NCI-H524 treated with DMSO at 0.1 percent for 48 hours (cell line): ENCODE measurements at places on chromosomes 11 and 22.
A peak's percentile ranks its signal among the peaks of the same experiment; 100 is the strongest.

DNA sequence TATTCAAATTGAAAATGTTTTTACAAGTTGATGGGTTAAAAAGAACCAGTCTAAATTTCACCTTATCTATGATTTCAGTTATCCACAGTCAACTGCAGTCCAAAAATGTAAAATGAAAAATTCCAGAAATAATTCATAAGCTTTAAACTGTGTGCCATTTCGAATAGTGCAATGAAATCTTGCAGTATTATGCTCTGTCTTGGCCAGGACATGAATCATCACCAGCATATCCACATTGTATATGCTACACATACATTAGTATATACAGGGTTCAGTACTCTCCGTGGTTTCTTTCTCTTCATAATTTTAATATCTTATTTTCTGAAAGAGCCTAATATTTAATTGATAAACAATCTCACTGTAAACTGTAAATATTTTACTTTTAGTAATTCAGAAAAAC, 45.9 kb downstream of the ARHGAP32 start:
- no peak for DNase-seq

DNA sequence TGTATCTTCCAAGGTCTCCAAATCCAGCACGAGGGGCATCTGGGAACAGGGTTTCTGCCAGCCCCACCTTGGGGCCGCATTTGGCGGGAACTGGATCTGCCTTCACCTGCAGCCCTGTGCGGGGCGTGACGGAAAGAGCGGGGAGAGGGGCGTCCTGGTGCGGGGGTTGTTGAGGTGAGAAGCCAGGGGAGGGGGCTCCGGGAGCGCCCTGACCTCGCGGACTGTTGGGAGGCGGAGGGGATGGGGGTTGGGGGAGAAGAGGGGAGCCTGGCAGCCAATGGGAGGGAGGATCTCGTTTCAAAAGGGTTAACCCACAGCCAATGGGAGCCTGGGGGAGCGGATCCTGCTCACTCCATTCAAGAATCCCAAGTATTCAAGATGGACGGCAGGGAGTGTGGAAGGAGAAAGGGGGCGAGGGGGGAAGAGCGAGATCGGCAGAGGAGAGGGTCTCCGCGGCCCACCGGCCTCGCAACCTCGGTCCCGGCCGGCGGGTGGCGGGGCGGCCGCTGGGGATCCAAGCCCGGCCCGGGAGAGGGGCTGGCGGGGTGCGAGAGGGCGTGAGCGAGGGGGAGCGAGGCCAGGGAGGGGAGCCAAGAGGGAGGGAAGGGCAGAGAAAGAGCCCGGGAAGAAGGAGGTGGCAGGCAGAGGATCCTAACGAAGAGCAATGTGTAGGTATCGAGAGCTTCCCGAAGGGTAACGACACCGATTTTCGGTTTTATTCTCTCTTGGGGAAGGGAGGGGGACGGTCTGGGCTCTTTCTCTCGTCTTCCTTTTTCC, 11.5 kb downstream of the YPEL4 start:
- peak; percentile 79 for DNase-seq

GRCh38 chr11:62559204-62559603, 12.6 kb upstream of the AHNAK start:
- no peak for DNase-seq

DNA sequence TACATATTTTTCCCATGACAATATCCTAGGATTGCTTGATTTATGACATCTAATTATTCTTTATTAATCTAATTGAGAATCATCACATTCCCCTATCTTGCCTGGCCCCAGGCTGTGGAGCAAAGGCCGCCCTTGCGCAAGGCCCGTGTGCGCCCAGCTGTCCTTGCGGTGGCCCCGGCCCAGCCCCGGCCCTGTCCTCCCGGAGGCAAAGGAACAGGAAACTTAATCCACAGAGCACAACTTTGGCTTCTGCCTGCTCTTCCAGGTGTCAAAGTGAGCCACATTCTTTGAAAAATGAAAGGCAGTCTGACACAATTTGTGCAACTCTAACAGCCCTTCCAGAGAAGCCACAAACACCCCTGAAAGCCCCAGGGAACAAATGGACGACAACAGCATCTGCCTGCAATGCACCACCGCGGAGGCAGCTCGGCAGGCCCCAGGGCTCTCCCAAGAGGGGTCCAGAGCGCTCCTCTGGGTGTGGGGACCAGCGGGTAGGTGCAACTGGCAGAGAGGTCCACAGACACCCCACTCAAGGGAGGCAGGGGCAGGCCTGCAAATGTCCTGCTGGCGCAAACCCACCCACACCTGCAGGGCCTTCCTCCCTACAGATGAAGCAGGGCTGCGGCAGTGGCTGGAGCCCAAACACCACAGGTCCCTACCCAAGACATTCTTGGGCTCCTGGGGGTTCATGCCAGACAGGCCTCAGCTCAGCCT, 30.3 kb downstream of the GNB1L start:
- no peak for DNase-seq

- DNase-seq = no peak
Measured at GRCh38 chr22:38839686-38840085, 4.1 kb downstream of the NPTXR start.

GRCh38 chr11:7642747-7643146, 30.6 kb downstream of the CYB5R2 start:
- no peak for DNase-seq

- no peak for DNase-seq
Measured at GRCh38 chr11:62747475-62748160, 6.3 kb downstream of the ZBTB3 start.

DNA sequence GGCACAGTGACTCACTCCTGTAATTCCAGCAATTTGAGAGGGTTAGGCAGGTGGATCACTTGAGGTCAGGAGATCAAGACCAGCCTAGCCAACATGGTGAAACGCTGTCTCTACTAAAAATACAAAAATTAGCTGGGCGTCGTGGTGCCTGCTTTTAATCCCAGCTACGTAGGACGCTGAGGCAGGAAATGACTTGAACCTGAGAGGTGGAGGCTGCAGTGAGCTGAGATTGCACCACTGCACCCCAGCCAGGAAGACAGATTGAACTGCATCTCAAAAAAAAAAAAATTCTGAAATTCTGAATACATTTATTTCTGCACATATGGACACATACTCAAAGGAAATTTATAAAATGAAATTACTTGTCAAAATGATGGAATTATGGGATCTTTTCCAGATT, 103.2 kb downstream of the GRIA4 start:
- no peak for DNase-seq

- no peak for DNase-seq
Measured at GRCh38 chr22:28817919-28818859, 17.8 kb upstream of the XBP1 start.

- no peak for DNase-seq
Measured at GRCh38 chr22:28874811-28875320, 8.5 kb upstream of the ZNRF3 start.

GRCh38 chr22:48310289-48310688, 1517.4 kb downstream of the BRD1 start:
- no peak for DNase-seq

DNA sequence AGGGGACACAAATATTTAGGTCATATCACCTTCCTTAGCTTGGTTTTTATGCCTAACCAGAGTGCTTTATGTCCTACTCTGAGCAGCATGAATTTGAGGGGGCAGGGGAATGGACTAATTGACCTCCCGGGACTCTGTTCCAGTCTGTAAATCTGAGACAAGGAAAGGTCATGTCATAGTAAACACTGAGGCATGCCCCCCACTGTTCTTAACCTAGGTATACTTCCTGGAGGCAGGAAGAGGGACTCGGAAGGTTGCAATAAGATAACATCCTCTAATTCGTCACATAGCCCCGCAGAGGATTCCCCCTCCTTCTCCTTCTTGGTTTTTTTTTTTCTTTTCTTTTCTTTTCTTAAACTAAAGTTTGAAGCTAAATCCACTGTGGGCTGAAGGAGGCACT, 540.3 kb upstream of the CADM1 start:
- DNase-seq = no peak

DNA sequence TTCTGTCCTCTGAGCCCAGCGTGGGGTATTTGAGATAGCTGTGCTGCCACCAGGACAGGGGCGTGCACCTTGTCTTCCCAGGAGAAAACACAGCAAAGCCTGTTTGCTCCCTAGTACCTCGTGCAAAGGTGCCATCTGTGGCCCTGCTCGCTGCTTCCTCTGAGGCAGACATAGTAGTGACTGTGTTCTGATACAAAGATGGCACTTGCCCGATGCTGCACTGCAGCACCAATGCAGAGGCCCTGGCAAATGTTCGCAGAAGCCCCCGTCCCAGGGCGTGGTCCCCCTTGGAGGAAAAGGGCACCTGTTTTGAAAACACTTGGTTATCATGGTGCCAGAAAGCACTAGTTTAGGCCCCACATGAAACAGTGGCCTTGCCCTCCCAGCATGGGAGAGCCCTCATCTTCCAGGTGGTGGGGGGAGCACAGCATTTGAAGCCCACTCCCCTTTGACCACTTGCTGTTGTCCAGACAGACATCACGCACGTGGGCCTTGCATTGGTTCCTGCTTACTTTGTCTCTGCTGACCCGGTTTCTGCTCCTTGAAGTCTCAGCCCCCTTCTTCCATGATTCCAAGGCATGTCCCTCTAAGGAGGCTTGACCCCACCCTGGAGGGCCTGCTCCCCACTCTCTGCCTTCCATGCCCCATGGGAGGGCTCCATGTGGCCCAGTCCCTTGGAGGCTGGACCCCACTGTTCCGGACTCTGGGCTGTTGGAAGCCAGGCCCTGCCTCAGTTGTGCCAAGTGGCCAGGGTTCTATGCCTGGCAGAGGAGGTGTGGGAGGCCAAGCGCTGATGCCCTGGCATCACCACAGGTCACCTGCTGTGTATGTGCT, 109.4 kb downstream of the KCNQ1OT1 start:
- DNase-seq = no peak

DNA sequence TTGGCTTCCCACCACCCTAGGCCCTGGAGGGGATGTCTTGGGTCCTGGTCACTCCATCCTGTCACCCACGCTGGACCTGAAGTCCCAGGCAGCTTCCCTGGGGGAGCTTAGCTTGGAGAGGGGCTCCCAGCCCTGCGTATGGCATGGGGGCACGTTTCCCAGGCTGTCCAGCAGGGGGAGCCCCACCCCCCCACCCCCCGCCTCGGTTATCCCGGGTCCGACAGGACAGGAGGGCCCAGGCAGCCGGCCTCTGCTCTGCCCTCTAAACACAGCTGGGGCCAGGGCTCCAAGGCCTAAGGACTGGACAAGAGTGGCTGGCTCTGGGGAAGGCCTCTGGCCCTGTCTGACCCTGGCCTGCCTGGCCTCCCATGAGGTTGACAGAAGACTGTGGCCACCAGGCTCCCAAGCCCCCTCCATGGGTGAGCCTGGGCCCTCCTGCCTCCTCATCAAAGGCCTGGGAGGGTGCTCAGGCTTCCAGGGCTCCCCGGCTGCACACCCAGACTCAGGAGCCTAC, 104.8 kb downstream of the NECTIN1 start:
- no peak for DNase-seq

DNA sequence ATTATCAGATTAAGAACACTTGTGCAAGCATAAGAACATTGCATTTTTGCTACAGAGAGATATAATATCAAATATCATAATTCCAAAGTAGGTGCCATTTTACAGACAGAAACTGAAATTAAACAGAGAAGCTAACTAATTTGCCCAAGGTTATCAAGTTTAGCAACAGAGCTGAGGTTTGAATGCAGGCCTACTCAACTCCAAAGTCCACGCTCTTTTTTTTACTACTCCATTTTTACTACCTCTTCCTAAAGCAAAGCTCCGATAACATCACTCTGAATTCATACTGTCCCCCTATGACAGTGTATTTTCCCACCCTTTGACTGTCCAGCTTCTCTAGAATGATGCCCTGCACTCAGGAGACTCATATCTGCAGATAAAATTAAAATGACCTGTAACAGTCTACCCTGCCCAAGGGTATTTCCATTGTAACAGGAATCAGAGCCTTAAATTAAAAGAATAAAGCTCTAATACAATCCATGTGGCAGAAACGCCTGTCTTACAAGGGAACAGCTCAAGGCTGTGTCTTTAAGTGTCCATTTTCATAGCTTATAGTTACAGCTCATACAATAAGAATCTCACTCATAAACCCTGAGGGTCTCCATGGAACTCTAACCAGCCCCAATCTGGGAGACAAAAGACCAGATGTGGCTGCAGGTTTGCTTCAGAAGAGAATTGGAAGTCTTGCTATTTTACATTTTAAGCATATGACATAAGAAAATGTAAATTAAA, 36.8 kb downstream of the ALG9 start:
- no peak for DNase-seq

DNA sequence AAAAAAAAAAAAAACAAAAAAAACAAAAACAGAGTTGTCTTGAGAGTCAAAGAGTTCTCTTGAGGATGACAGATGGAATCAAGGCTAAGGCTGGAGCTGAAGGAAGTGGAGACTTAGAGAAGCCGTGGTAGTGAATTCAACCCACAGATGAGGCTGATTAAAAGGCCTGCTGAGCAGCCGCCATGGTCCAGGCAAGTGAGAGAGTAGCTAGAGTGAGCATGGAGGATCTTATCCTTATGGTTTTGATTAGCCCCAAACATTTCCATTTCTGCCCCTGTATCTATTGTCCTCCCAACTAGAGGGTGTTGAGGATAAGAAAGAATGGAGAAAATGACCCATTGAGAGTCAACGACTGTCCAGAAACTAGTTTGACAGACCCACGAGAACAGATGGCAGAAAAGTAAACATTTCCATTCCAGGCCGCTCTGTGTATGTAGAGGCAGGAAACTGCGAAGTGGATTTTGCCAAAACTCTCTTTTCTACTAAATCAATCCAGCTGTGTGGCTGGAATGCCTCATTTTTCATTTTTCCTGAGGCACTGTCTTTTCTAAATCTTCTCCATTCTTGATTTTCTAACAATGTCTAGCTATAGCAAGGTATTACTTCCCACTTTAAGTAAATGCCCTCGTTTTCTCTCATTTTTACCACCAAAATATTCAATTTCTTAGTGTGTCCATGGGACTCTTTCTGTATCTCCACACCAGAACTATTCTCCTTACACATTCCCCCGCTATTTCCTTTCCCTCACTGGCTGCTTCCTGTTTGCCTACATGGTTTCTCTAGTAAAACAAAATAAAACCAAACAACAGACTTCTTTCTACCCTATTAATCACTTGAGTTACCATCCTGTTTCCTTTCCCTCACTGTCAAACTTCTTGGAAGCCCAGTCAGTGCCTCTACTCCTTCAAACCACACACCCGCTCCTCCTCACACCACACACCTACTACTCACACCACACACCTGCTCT, 5.4 kb upstream of the MMP8 start:
- no peak for DNase-seq

GRCh38 chr22:37740455-37741311, 43.8 kb downstream of the TRIOBP start:
- DNase-seq = no peak

GRCh38 chr11:131217313-131218310, 152.8 kb upstream of the NTM start:
- DNase-seq = no peak

GRCh38 chr11:92324890-92325289, 100.3 kb downstream of the FAT3 start:
- DNase-seq = no peak

GRCh38 chr22:39520226-39521105, at the start of gene ATF4:
TSS of gene ATF4 (plus strand) at chr22:39520562. CDS start at chr22:39521446, 884 bp downstream.
- DNase-seq = no peak

- DNase-seq = peak; percentile 0
Measured at GRCh38 chr11:125724125-125724524, 22.0 kb upstream of the PATE1 start.

GRCh38 chr22:30057375-30057774, 22.9 kb upstream of the HORMAD2 start:
- no peak for DNase-seq

GRCh38 chr11:46203746-46204145, 73.7 kb upstream of the CREB3L1 start:
- no peak for DNase-seq
